Lung (tissue), 17 donors: ENCODE measurements at places on chromosomes 6 and 20. TPM values are rescaled to one million over a fixed set of nuclear protein-coding genes. Genes with fewer than 3 reads are reported as not detected.

NOL7 gene
- total RNA-seq: 57.9 TPM

FANCE gene
- 7.3 TPM for total RNA-seq

MOCS1 gene
- total RNA-seq: 23.0 TPM

ZNF165 gene
- total RNA-seq: 4.0 TPM

UCKL1 gene
- 33.6 TPM for total RNA-seq

GRCh38 chr6:101534386-101534785, 140.9 kb downstream of the GRIK2 start:
- H3K27ac ChIP-seq: no peak overlapping the region
- no peak for DNase-seq
- H3K4me1 ChIP-seq: no peaks in the 10 kb centered on the region

RNF114 gene
- total RNA-seq: 69.7 TPM

PPP1R14C gene
- 20.1 TPM for total RNA-seq

GRCh38 chr6:37354526-37355384, 972 bp downstream of the RNF8 start:
- H3K36me3 ChIP-seq: no peaks in the 10 kb centered on the region
- DNase-seq: peak; percentile 28
- H3K4me1 ChIP-seq: peaks cover 13% of the 10 kb centered on the region
- H3K27me3 ChIP-seq: no peaks in the 10 kb centered on the region

KIF25 gene
- 5.3 TPM for total RNA-seq

GRCh38 chr20:4326195-4327065, 311.1 kb upstream of the RNF24 start:
- H3K27ac ChIP-seq: no peak overlapping the region
- H3K4me3 ChIP-seq: no peak overlapping the region
- no peaks in the 10 kb centered on the region for H3K36me3 ChIP-seq

DNA sequence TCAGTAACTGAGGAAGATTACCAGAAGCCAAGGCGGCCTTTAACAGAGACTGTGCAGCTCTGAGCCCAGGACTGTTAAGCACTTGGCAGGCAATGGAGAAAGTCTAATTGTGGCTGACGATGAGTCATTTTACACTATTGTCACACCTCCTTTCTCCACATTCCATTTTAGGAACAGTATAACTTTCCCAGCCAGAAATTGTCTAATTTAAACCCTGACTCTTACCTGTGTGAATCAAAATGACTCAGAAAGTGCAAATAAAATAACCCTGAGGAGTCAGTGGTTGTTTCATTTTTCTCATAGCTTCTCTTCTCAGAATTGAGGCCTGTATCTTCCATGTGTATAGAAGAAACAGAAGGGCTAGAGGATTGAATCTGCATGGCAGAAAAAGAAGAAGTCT, 40.0 kb upstream of the OPN5 start:
- peak overlapping the region; percentile 45 for H3K27ac ChIP-seq
- no peaks in the 10 kb centered on the region for H3K27me3 ChIP-seq
- no peak for DNase-seq
- no peaks in the 10 kb centered on the region for H3K4me1 ChIP-seq
- H3K4me3 ChIP-seq: no peak overlapping the region

DNA sequence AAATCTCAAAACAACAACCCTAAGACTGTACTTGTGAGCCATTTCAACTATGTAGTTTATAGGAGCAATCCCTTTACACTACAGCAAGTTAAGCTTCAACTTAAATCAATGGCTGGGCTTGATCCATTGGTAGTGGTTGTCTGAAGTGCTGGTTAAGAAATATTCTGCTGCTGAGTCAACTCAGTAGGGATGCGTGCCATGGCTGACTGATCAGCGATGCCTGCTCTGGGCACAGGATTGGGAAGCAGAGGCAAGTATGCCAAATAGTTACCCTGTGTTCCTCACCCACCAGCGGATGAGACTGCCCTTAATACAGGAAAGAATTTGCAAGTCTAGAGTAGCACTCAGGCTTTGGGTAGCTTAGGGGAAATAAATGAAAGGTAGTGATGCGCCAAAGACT, 41.5 kb downstream of the GCM1 start:
- no peak for DNase-seq
- no peak overlapping the region for H3K4me3 ChIP-seq
- H3K27ac ChIP-seq: no peak overlapping the region
- H3K4me1 ChIP-seq: no peaks in the 10 kb centered on the region

- no peaks in the 10 kb centered on the region for H3K27me3 ChIP-seq
- no peak for DNase-seq
- H3K27ac ChIP-seq: peak overlapping the region; percentile 76
- no peaks in the 10 kb centered on the region for H3K36me3 ChIP-seq
- no peak overlapping the region for H3K4me3 ChIP-seq
Measured at GRCh38 chr6:25137916-25138232, 141.3 kb upstream of the CARMIL1 start.

PERP gene
- total RNA-seq: 22.4 TPM

RCAN2 gene
- 4.7 TPM for total RNA-seq

GRCh38 chr6:43803055-43803782, 33.2 kb downstream of the VEGFA start:
- H3K36me3 ChIP-seq: no peaks in the 10 kb centered on the region
- H3K27ac ChIP-seq: no peak overlapping the region
- no peaks in the 10 kb centered on the region for H3K27me3 ChIP-seq
- H3K4me3 ChIP-seq: no peak overlapping the region
- DNase-seq: no peak
- peaks cover 11% of the 10 kb centered on the region for H3K4me1 ChIP-seq

PSORS1C1 gene
- 2.6 TPM for total RNA-seq

- H3K27ac ChIP-seq: no peak overlapping the region
- no peak overlapping the region for H3K4me3 ChIP-seq
- H3K4me1 ChIP-seq: peaks cover 8% of the 10 kb centered on the region
Measured at GRCh38 chr6:40500227-40500626, 86.9 kb downstream of the LRFN2 start.

TP53TG5 gene
- not detected for total RNA-seq

GRCh38 chr6:168681748-168682147, 240.8 kb downstream of the SMOC2 start:
- no peak for DNase-seq
- no peaks in the 10 kb centered on the region for H3K4me1 ChIP-seq
- no peaks in the 10 kb centered on the region for H3K27me3 ChIP-seq
- no peaks in the 10 kb centered on the region for H3K36me3 ChIP-seq
- no peak overlapping the region for H3K4me3 ChIP-seq

GRCh38 chr6:167442245-167442644, 117.4 kb downstream of the TTLL2 start:
- no peaks in the 10 kb centered on the region for H3K36me3 ChIP-seq
- H3K4me1 ChIP-seq: peaks cover 5% of the 10 kb centered on the region
- H3K27me3 ChIP-seq: no peaks in the 10 kb centered on the region
- H3K4me3 ChIP-seq: no peak overlapping the region

C4B gene
- 170 TPM for total RNA-seq

MDFI gene
- 22.1 TPM for total RNA-seq

- H3K27ac ChIP-seq: no peak overlapping the region
- no peak overlapping the region for H3K4me3 ChIP-seq
- no peaks in the 10 kb centered on the region for H3K27me3 ChIP-seq
- no peak for DNase-seq
- H3K4me1 ChIP-seq: no peaks in the 10 kb centered on the region
Measured at GRCh38 chr20:19603376-19603750, 154.7 kb upstream of the RIN2 start.

DNA sequence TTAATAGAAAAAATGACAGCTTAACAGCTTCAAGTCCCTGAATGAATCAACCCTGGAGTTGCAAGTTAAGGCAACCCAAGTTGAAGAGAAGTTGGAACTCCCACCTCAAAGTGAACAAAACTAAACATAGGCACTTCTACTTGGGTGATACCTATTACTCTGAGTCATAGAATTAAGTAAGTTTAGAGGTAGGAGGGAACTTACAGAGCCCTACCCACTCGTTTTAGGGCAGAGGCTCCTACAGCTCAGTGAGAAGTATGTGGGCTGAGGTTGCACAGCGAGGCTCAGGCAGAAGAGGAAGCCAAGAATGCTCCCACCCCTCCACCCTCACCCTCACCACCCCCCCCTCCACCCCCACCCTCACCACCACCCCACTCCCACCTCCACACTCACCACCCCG, 42.2 kb downstream of the NFATC2 start:
- no peak overlapping the region for H3K4me3 ChIP-seq
- H3K4me1 ChIP-seq: peaks cover 28% of the 10 kb centered on the region
- no peak overlapping the region for H3K27ac ChIP-seq
- no peaks in the 10 kb centered on the region for H3K36me3 ChIP-seq

DNA sequence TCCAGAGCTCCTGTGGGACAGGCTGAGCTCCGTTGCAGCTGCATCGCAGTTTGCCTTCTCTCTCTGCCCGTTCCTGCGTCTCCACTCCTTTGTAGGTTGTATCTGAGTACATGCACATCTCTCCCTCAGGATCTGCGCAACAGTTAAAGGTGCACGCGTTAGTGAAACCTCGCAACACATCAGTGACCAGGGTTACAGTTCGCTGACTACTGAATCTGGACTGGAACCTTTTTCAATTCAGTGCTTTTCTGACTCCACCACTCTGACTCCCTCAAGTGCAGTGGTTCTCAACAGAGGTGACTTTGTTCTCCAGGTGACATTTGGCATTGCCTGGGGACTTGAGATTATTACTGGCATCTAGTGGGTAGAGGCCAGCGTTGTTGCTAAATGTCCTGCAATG, 44.0 kb downstream of the UST start:
- no peaks in the 10 kb centered on the region for H3K27me3 ChIP-seq
- no peak for DNase-seq
- H3K27ac ChIP-seq: no peak overlapping the region
- H3K4me3 ChIP-seq: no peak overlapping the region

GPX5 gene
- total RNA-seq: not detected

GRCh38 chr20:52193886-52194545, 2.4 kb upstream of the ZFP64 start:
- no peak overlapping the region for H3K27ac ChIP-seq
- H3K4me1 ChIP-seq: no peaks in the 10 kb centered on the region
- no peaks in the 10 kb centered on the region for H3K36me3 ChIP-seq
- H3K27me3 ChIP-seq: no peaks in the 10 kb centered on the region
- no peak for DNase-seq
- H3K4me3 ChIP-seq: no peak overlapping the region

POU5F1 gene
- total RNA-seq: 2.2 TPM

GRCh38 chr6:654136-654535, 2.8 kb downstream of the HUS1B start:
- no peak overlapping the region for H3K4me3 ChIP-seq
- no peaks in the 10 kb centered on the region for H3K27me3 ChIP-seq
- no peaks in the 10 kb centered on the region for H3K4me1 ChIP-seq
- H3K27ac ChIP-seq: no peak overlapping the region
- DNase-seq: no peak

GRCh38 chr6:2891768-2892170, 11.3 kb downstream of the SERPINB9 start:
- no peak for DNase-seq
- peaks cover 24% of the 10 kb centered on the region for H3K36me3 ChIP-seq
- no peaks in the 10 kb centered on the region for H3K4me1 ChIP-seq
- no peak overlapping the region for H3K27ac ChIP-seq
- H3K27me3 ChIP-seq: no peaks in the 10 kb centered on the region

SPAG4 gene
- total RNA-seq: 2.0 TPM

GRCh38 chr6:16706911-16707783, 54.1 kb downstream of the ATXN1 start:
- DNase-seq: no peak
- H3K27me3 ChIP-seq: no peaks in the 10 kb centered on the region
- no peak overlapping the region for H3K4me3 ChIP-seq
- no peak overlapping the region for H3K27ac ChIP-seq

GRCh38 chr20:4999788-5000187, 1.5 kb downstream of the SLC23A2 start:
- H3K36me3 ChIP-seq: no peaks in the 10 kb centered on the region
- peaks cover 9% of the 10 kb centered on the region for H3K4me1 ChIP-seq

ACSS2 gene
- 300 TPM for total RNA-seq

CLPSL1 gene
- total RNA-seq: not detected

DNA sequence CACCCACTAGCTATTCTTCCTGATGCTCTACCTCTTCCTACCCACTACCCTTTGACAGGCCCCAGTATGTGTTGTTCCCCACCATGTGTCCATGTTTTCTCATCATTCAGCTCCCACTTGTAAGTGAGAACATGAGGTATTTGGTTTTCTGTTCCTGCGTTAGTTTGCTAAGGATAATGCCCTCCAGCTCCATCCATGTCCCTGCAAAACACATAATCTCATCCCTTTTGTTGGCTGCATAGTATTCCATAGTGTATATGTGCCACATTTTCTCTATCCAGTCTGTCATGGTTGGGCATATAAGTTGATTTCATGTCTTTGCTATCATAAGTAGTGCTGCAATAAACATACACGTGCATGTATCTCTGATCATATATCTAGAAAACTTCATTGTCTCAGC, 218.3 kb upstream of the STXBP5 start:
- H3K27ac ChIP-seq: no peak overlapping the region
- H3K27me3 ChIP-seq: no peaks in the 10 kb centered on the region
- no peak for DNase-seq

- no peaks in the 10 kb centered on the region for H3K27me3 ChIP-seq
- no peak overlapping the region for H3K4me3 ChIP-seq
- H3K36me3 ChIP-seq: no peaks in the 10 kb centered on the region
- H3K27ac ChIP-seq: no peak overlapping the region
- DNase-seq: no peak
Measured at GRCh38 chr6:138291849-138292181, 73.5 kb upstream of the PBOV1 start.

- no peaks in the 10 kb centered on the region for H3K36me3 ChIP-seq
- H3K27me3 ChIP-seq: no peaks in the 10 kb centered on the region
- H3K4me1 ChIP-seq: no peaks in the 10 kb centered on the region
- no peak overlapping the region for H3K4me3 ChIP-seq
Measured at GRCh38 chr20:42961771-42962170, 227.9 kb downstream of the PTPRT start.

DNA sequence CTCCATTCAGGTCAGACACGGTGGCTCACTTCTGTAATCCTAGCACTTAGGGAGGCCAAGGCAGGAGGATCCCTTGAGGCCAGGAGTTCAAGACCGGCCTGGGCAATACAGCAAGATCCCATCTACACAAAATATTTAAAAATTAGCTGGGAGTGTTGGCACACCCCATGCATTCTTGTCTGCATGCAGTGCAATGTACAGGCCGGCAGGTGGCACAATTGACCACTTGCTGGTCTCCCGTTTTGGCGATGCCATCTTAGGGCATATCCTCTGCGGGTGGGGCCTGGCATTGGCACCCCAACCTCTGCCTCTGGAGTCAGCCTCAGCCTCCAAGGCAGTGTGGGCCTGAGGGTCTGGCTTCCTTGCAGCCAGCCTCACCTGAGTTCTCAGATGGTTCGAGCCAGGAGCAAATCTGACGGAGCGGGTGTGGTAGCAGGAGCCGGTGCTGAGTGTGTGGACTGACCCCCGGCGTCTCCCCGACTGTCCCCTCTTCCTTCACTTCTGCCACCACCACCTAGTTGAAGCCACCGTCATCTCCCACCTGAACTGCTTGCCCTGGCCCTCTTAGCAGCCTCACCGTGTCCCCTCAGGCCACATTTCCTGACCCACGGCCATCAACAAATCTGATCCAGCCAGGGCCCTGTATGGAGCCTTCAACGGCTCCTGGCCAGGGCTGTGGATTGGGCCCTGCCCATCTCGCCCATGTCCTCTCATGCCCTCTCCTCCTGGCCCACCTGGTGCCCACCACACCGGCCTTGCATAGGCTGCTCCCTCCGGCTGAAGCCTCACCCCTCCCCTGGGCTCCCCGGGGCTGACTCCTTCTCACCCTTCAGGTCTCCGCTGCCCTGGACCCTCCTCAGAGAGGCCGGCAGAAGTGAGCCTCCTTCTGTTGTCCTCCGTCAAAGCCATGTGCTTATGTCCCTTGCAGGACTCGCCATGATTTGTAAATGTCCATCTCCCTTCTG, 44.0 kb downstream of the EFCAB8 start:
- H3K27ac ChIP-seq: no peak overlapping the region
- H3K4me3 ChIP-seq: no peak overlapping the region
- peak; percentile 37 for DNase-seq
- no peaks in the 10 kb centered on the region for H3K36me3 ChIP-seq
- no peaks in the 10 kb centered on the region for H3K4me1 ChIP-seq
